A549 treated with Hydrocortisone at 1 μM for 4 hours (cell line): ENCODE measurements at places on chromosomes 13 and 19. TPM values are rescaled to one million over a fixed set of nuclear protein-coding genes. Genes with fewer than 3 reads are reported as not detected.

AMH gene
- 8.0 to 17.1 TPM (median 14.7 TPM) in 5 replicates for total RNA-seq

ZNF527 gene
- total RNA-seq, result 2.4 to 4.4 TPM (median 3.0 TPM) in 5 replicates

CAPS gene
- 0.74 to 1.9 TPM (median 1.4 TPM) in 5 replicates for total RNA-seq

DLEU7 gene
- not detected in 5 replicates for total RNA-seq

KCNRG gene
- total RNA-seq, result 0.50 to 0.93 TPM (median 0.76 TPM) in 5 replicates

MISP gene
- 73.4 to 86.5 TPM (median 79.6 TPM) in 5 replicates for total RNA-seq

ZNF550 gene
- total RNA-seq, result 2.1 to 4.0 TPM (median 3.6 TPM) in 5 replicates

VSTM1 gene
- total RNA-seq, result 0.60 to 1.2 TPM (median 0.73 TPM) in 4 of 5 replicates, not detected in the other

ADM5 gene
- 3.1 to 6.1 TPM (median 5.4 TPM) in 5 replicates for total RNA-seq

SARS2 gene
- 50.9 to 52.4 TPM (median 52.1 TPM) in 5 replicates for total RNA-seq

SH2D3A gene
- total RNA-seq, result 15.8 to 19.9 TPM (median 17.4 TPM) in 5 replicates

CBY2 gene
- not detected in 5 replicates for total RNA-seq

THSD8 gene
- total RNA-seq, result 10.3 to 16.4 TPM (median 14.6 TPM) in 4 of 5 replicates, not detected in the other

RAB3D gene
- total RNA-seq, result 2.8 to 6.0 TPM (median 3.8 TPM) in 5 replicates

PRTN3 gene
- total RNA-seq, result 0.14 to 0.46 TPM (median 0.43 TPM) in 5 replicates

ZNF264 gene
- total RNA-seq, result 6.9 to 9.4 TPM (median 7.6 TPM) in 5 replicates

IRF3 gene
- total RNA-seq, result 91.9 to 104 TPM (median 99.5 TPM) in 5 replicates
